ENCODE measurements at places on chromosomes 2 and 18.

DNA sequence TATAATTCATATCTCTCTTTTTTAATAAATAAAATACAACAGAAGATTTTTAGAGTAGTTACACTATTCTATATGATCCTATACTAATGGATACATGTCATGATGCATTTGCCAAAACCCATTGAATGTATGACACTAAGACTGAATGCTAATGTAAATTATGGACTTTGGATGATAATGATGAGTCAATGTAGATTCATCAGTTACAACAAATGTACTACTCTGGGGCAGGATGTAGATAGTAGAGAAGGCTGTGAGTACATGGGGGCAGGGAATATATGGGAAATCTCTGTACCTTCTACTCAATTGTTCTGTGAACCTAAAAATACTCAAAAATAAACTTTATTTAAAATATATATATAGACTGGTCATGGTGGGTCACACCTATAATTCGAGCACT lies 45.6 kb upstream of the NEDD4L start:
- no peak for DNase-seq

DNA sequence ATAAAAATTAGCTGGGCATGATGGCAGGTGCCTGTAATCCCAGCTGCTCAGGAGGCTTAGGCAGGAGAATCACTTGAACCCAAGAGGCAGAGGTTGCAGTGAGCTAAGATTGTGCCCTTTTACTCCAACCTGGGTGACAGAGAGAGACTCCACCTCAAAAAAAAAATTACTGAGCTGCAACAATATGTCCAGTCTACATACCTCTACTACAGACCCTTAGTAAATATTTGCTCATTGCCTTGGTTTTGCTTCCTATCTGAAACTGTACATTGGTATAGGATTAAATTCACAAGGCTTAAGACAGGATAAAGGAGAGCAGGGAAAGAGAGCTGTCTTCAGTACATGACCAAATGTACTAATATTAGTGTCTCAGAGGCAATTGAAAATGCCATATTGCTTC lies 8.1 kb upstream of the MGAT4A start:
- no peak for DNase-seq

DNA sequence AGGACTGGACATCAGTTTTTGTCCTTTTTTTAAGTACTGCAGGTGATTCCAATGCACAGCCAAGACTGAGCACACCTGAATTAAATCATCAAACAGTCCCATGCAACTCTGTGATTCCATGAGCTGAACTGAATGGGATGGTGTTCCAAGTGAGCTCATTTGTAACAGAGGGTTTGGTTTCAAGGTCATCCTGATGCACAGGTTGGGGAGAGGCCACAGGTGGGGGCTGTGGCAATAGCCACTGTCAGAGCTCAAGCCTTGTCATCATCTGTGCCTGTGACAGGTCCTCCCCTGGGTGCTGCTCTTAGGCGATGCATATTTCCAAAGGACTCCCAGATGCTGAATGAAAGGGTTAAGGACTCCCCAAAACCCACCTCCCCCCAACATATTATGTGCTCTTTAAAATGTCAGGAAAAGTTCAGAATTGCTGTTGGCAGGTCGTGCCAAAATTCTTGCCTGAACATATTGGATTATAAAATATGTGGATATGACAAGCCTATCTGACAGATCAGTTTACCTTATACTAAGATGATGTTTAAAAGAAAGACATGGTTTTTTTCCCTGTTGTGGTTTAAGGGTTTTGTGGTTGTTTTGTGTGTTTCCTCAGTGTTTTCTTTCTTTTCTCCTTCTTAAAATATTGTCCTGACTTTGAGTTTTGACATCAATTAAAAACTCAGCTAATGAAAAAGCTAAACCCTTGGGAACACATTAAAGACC lies 263.5 kb upstream of the SIX2 start:
- DNase-seq: no peak

- DNase-seq: no peak
These were observed 31.5 kb upstream of the PGAP1 start for GRCh38 chr2:196957881-196958525.

- no peak for DNase-seq
These were observed 46.1 kb downstream of the SDC1 start for GRCh38 chr2:20178666-20179465.

- no peak for DNase-seq
These were observed 165.2 kb downstream of the DYSF start for GRCh38 chr2:71618327-71619113.

DNA sequence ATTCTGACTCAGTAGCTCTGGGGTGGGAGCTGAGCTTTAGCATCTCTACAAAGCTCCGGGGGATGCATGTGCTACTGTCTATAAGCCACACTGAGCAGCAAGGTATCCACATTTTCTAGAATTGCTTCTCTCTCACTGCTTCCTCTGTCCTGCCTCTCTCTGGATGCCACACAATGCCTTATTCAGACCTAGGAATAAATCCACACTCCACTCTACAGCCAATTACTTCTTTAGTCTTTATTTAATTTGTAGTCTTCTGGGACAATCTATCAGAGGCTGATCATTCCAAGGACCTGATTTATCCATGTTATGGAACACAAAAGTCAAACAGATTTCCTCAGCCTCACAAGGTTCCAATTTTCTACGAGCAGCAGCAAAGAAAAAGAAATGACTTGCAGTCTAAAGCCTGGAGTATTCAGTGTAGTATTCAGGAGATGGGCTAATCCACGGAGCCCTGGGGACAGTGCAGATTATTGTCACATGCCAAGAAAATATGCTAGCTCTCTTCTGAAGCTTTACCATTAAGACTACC lies 4.4 kb downstream of the BCL2 start:
- no peak for DNase-seq

GRCh38 chr2:172449911-172450550 lies 22.6 kb downstream of the ITGA6 start:
- no peak for DNase-seq

DNA sequence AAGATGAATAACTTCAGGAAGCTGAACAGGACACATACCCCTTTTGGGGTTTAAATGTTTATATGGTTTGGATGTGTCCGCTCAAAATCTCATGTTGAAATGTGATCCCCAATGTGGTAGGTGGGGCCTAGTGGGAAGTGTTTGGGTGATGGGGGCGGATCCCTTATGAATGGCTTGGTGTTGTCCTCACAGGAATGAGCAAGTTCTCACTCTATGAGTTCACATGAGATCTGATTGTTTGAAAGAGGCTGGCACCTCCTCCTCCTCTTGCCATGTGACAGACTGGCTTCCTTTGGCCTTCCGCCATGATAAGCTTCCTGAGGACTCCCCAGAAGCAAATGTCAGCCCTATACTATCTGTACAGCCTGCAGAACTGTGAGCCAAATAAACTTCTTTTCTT lies 88.6 kb upstream of the ZNF532 start:
- no peak for DNase-seq

- no peak for DNase-seq
These were observed 160.4 kb upstream of the CCDC195 start for GRCh38 chr2:224876522-224876921.

DNA sequence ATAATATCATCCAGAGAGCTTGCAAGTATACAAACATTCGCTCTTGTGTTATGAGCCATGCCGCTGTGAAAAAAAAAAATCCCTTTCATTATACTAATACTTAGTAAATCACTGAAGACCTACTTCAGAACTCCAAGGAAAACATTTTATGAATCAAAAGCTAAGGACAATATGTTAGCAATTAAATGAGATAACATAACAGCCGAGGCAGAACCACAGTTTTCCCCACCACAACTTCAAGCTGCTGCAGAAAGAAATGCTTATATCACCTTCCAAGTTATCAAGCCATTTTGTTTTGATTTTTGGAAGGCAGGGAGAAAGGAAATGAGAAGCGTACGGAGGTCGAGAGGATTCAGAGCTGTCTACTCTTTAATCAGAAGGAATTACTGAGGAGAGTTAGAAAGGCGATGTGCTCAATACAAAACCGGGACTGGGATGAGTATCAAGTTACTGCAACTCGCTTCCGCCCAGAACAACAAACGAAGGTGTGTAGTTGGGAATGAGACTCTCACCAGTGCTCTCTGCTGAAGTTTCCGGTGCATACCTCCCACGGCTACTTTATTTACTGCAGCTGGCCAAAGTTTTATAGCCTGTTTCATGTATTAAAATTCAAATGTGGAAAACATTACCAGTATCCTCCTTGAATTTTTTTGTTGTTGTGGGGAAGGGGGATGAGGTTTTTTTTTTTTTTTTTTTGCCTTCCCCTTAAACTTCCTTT lies 292.2 kb upstream of the CCDC68 start:
- DNase-seq: no peak

DNA sequence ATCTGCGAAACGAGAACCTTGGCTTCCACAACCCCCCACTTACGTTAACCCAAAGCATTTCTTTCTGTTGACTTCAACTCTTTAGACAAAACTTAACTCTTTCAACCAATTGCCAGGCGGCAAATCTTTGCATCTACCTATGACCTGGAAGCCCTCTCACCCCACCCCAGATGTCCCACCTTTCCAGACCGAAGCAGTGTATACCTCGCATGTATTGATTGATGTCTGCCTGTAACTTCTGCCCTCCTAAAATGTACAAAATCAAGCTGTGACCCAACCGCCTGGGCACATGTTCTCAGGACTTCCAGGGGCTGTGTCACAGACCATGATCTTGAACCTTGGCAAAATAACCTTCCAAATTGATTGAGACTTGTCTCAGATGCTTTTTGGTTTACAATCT lies 12.3 kb downstream of the AQP12B start:
- no peak for DNase-seq

DNA sequence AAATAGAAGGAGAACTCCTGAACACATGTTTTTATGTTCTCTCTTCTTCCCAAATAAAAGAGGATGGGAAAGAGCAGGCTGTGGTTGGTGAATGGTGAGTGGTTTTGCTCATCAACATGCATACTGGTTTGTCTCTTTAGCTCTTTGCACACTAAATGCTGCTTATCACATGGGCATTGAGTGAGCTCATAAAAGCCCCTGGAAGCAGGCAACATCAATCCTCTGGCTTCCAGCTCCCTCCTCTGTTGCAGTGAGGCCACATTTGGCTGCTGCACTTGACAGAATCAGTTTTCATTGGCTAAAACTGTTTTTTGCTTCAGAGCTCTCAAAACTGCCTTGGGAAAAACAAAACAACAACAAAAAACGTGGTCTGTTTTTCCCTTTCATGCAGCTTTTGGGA lies 1308.2 kb upstream of the NRXN1 start:
- DNase-seq: no peak

DNA sequence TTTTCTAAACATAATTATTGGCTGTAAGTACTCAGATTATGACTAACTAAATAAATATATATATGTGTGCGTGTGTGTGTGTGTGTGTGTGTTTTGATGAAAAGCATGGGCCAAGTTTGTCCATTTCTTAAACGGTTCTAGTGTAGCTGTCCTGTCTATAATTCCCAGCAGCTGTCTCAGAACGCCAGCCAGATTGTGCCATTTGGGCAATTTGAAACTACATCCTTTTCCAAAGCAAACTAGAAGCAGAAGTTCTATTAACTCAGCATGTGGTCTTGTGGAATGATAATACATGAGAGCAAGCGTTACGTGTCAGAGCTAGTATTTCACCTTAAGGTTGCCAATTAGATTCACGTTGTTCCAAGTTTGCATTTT lies 1.7 kb downstream of the ARHGAP28 start:
- DNase-seq: no peak

- DNase-seq: no peak
These were observed 598.4 kb downstream of the FBXO15 start for GRCh38 chr18:73549236-73549635.

DNA sequence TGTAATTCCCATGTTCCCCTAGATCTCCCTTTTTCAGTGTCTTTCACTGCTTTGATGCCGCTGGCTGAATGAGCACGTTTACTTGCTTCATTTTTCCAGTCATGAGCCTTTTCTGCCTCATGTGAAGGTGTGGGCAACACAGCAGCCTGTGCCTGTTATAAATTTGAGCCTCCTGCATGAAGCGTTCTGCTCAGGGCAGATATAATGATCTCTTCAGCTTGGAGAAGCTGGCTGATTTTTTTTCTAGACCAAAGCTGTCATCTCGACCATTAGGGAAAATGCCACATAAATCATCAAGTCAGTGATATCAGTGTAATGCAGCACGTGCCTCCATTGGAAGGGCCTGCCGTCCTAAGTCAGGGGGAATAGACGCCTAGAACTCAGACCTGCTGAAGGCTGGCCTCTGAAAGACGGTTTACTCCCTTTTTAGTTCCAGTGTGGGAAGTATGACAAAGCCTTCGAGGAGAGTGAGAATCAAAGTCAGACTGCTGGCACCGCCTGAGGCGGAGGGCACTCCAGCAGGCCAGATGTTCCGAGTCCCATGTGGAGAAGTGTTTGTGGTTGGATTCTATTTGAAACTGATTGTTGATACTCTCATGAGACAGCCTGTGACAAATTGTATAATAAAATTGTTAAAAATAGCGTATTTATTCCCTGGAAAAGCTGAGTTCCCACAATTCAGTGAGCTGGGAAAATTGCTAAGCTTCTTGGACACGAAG lies 196.5 kb downstream of the MYO1B start:
- DNase-seq: no peak

GRCh38 chr2:88049622-88050021 lies 6.0 kb downstream of the KRCC1 start:
- no peak for DNase-seq

DNA sequence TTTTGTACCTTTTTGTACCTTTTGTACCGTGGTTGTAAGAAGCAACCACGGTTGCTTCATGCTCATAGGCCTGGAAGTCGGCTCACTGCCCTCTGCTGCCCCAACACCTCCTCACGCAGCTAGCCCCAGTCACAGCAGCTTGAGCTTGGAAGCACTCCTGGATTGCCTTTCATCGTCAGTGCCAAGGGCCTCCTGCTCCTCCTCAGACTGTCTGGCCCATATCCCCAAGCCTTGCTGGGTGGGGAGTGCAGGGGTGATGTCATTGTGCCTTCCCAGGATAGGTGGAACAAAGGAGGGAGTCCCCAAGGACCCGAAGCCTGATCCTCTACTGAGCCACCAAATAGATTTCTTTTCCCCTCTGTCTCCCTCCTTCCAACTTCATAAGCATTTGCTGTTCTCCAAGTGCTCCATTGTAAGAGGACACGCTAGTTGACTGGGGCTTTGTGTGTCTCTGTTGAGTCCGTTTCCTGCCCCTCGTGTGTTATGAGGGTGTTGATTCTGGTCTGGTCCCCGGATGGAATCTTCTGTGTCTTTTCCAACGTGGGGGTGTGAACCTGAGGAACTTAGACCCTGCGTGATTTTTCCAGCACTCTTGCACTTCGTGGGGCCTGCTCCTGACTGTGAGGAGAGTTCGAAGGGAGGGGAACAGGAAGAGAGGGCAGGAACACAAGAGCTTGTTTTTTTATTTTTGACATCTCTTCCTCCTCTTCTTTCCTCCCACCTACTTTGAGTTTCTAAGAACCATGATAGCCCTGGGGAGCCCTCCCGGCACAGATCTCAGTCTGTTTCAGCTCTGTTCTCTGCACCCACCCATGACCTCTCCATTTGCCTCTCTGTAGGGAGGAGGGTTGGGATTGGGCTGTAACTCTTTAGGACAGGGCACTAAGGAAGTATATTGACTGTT lies 127.2 kb upstream of the EML6 start:
- DNase-seq: no peak

DNA sequence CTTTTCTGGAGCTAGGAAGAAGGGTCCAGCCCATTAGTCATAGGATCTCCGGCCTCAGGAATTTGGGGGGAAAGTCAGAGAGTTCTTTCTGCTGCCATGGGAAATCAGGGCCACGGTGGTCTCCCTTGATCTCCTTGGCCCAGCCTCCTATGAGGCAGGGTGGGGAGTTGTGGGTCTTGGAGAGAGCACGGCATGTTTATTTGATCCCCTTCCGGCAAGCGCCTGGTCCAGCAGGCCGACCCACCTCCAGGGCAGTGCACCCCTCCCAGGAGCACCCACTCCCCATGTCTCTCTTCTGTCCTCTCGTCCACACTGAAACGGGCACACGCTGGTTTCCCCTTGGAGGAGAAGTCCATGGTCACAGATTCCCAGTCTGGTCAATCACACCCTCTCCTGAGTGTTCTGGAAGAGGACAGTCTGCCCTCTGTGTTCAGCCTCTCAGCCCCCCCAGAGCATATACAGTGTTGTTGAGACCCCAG lies 464.6 kb upstream of the HS6ST1 start:
- no peak for DNase-seq

Data from activated T-cell treated with anti-CD3 and anti-CD28 coated beads for 24 hours (primary cell).